Heart left ventricle (tissue), 16 donors: ENCODE measurements at places on chromosomes 2 and 18. TPM values are rescaled to one million over a fixed set of nuclear protein-coding genes. Genes with fewer than 3 reads are reported as not detected.

Gene UGT1A4
- total RNA-seq, result not detected

Gene ZNF385B
- 2.3 TPM for total RNA-seq

Gene UNC80
- 1.4 TPM for total RNA-seq

Gene METTL4
- 4.2 TPM for total RNA-seq

Gene LOXHD1
- 1.3 TPM for total RNA-seq

Gene PPP1R1C
- 23.4 TPM for total RNA-seq

Gene HOXD10
- not detected for total RNA-seq

Gene SNED1
- 4.9 TPM for total RNA-seq

Gene FAP
- total RNA-seq, result 3.5 TPM

DNA sequence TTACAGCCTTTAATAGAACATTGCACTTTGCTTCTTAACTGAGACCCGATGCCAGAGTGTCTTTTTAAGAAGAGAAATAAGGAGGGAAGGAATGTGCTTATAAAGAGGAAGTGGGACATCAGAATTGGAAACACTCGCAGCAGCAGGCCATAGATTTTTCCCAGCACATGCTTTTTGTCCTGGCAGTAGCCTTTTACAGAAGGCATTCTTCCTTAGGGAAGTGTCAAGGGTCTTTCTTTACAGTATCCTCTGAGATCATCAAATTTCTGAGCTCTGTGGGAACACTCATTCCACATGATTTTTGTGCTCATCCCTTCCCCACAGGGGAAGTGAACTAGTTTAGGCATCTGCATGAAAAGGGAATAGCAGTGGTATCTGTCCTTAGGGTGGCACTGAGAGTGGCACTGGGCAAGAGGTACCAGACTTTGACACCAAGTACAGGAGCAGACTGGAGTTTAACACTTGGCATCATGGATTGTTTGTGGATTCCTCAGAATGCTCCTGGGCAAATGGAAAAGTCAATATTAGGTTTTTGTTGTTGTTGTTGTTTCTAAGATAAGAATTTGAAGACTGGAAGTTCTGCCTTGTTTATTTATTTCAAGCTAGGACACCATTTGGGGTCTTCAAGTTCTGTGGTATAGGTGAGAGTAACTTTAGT, 4.1 kb downstream of the MYO1B start:
- no peaks in the 10 kb centered on the region for H3K27me3 ChIP-seq
- no peak overlapping the region for H3K4me3 ChIP-seq
- peak overlapping the region; percentile 32 for H3K27ac ChIP-seq
- H3K36me3 ChIP-seq, result no peaks in the 10 kb centered on the region

- H3K36me3 ChIP-seq, result no peaks in the 10 kb centered on the region
- H3K27me3 ChIP-seq, result no peaks in the 10 kb centered on the region
- no peak for DNase-seq
- H3K27ac ChIP-seq, result peak overlapping the region; percentile 46
Measured at GRCh38 chr2:174581491-174581890, 16.1 kb downstream of the WIPF1 start.

GRCh38 chr2:102063941-102064678, 72.3 kb downstream of the IL1R2 start:
- DNase-seq, result peak; percentile 80
- H3K27me3 ChIP-seq, result no peaks in the 10 kb centered on the region
- H3K4me3 ChIP-seq, result no peak overlapping the region
- no peaks in the 10 kb centered on the region for H3K36me3 ChIP-seq

DNA sequence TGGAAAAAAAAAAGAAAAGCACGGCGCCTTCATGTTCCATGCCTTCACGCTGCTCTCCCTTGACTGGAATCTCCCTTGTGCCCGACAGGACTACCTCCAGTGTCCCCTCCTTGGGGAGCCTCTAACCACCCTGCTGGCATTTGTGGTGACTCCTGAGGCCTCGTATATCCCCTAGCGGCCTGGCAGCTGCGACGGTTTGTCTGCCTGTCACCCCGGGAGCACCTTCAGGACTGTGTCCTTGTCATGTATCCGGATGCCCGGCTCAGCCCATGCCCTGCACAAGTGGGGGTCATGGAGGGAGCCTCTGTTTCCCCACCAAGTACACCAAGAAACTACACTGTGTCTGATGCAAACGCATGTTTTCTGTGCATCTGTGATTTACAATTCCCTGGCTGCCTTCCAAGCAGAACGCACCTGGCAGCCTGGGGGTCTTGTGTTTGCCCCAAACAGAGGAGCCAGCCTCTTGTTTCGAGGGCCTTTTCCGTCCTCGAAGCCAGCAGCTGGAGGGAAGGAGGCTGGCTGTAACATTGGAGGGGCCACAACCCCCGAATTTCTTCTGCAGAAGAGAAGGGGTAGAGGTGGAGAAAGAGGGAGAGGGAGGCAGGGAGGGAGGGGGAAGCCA, 18.9 kb downstream of the TWIST2 start:
- H3K27me3 ChIP-seq, result no peaks in the 10 kb centered on the region
- H3K36me3 ChIP-seq, result no peaks in the 10 kb centered on the region
- H3K27ac ChIP-seq, result no peak overlapping the region

- H3K27ac ChIP-seq, result no peak overlapping the region
- no peak for DNase-seq
- no peak overlapping the region for H3K4me3 ChIP-seq
- H3K36me3 ChIP-seq, result no peaks in the 10 kb centered on the region
- H3K27me3 ChIP-seq, result no peaks in the 10 kb centered on the region
Measured at GRCh38 chr2:127796389-127796788, 14.6 kb downstream of the WDR33 start.

DNA sequence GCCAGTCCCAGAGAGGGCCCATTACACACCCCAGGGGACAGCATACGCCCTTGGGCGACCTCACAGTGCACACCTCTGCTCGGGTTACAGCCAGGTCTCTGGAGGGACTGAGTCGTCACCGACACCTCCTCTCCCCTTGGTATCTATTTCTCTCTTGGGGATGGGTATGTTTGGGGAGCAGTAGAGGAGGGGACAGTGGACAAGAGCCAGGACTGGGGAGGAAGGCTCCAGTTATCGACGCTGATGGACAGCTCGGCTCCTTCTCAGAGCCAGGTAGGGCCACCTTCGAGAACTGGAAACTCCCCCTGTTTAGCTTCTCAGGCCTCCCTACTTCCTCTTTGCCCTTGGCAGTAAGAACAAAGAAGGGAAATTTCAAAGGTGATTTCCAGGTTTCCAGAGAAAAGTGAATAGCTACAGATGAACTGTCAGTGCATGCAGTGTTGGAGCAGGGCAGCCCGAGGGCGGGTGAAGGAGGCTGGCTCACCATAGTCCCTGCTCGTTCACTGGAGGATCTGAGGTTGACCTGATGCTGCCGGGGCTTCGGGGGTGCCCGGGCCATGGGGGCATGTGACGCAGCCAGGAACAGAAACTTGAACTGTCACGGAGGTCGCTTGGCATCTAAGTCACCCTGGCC, 4.4 kb upstream of the SEMA4C start:
- H3K27me3 ChIP-seq, result no peaks in the 10 kb centered on the region
- H3K36me3 ChIP-seq, result no peaks in the 10 kb centered on the region
- H3K27ac ChIP-seq, result peak overlapping the region; percentile 75

DNA sequence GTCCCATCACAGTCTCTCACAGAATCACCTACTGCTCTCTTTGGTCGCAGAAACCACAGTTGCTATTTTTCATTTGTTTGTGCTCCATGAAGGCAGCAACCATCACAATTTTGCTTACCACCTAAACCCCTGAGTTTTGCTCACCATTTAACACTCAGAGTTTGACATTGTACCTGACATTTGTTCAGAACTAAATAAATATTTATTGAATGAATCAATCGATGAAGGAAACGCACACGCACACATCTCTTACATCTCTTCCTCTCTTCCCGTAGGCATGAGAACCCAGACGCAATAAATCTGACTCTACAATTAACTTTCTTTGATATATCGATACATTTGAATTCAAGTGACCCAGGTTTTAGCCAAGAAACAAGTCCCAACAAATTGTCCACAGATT, 105.5 kb upstream of the RNF152 start:
- H3K27me3 ChIP-seq, result no peaks in the 10 kb centered on the region
- no peak for DNase-seq
- no peak overlapping the region for H3K27ac ChIP-seq
- H3K4me3 ChIP-seq, result no peak overlapping the region
- H3K36me3 ChIP-seq, result no peaks in the 10 kb centered on the region

DNA sequence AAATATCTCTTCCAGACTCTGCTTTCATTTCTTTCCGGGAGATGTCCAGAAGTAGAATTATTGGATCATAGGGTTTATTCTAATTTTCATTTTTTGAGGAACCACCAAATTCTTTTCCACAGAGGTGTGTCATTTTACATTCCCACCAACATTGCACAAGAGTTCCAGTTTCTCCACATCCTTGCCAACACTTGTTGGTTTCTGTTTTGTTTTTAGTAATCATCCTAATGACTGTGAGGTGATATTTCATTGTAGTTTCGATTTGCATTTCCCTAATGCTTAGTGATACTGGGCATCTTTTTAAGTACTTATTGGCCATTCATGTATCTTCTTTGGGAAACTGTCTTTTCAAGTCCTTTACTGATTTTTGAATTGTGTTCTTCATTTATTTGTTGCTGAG, 513.1 kb downstream of the PARD3B start:
- no peaks in the 10 kb centered on the region for H3K4me1 ChIP-seq
- no peak overlapping the region for H3K4me3 ChIP-seq
- no peak overlapping the region for H3K27ac ChIP-seq
- DNase-seq, result no peak

DNA sequence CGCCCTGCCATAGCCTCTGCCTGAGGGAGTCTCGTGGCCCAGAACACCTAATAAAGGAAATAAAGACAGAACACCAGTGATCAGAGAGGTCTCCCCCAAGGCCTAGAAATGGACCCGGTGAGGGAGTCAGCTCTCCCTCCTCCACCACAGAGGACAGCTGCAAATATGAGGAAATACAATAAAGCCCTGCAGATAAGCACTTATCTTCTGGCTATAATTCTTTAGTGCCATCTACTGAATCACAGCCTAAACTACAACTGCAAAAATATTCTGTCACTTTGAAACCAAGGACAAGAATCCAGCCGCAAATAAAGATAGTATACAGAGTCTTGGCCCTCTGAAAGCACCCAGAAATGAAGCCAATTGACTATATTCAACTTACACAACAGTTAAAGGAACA, 42.4 kb upstream of the TACR1 start:
- no peaks in the 10 kb centered on the region for H3K27me3 ChIP-seq
- H3K36me3 ChIP-seq, result no peaks in the 10 kb centered on the region
- H3K4me1 ChIP-seq, result no peaks in the 10 kb centered on the region
- no peak for DNase-seq
- no peak overlapping the region for H3K27ac ChIP-seq
- H3K4me3 ChIP-seq, result no peak overlapping the region

DNA sequence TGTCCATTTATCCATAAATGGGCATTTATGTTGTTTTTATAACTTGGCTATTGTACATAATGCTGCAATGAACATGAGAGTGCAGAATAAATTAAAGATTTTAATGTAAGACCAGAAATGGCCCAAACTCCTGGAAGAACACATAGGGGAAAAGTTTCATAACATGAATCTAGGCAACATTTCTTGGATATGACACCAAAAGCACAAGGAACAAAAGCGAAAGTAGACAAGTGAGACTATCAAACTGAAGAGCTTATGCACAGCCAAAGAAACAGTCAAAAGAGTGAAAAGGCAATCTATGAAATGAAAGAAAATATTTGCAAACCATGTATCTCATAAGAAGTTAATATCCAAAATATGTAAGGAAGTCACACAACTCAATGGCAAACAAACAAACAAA, 5.8 kb downstream of the IL36A start:
- H3K4me3 ChIP-seq, result no peak overlapping the region
- no peak for DNase-seq
- H3K36me3 ChIP-seq, result no peaks in the 10 kb centered on the region
- H3K27ac ChIP-seq, result no peak overlapping the region
- no peaks in the 10 kb centered on the region for H3K4me1 ChIP-seq

GRCh38 chr2:174039551-174040416, 74.6 kb upstream of the SP3 start:
- no peak overlapping the region for H3K4me3 ChIP-seq
- H3K4me1 ChIP-seq, result peaks cover 48% of the 10 kb centered on the region
- H3K36me3 ChIP-seq, result no peaks in the 10 kb centered on the region
- DNase-seq, result peak; percentile 93

DNA sequence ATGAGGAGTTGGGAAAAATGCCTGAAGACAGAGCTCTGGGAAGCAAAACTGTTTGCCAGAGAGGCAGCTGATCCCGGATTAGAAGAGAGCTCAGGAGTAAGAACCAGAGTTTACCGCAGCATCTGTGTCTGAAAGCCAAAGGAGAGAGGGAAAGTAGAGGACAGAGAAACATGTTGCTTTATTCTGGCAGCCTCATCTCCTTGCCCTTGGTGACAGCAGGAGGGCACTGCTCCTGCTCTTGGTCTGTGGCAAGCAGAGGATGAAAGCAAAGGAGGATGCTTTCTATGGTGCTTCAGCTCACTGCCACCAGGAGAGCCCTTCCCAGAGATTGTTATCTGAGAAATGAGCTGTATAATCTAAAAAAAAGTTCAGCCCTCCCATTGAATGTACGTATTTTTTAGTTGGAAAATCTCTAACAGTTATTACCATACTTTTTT, 7.7 kb downstream of the SLC1A4 start:
- H3K4me1 ChIP-seq, result peaks cover 16% of the 10 kb centered on the region
- no peak overlapping the region for H3K4me3 ChIP-seq
- no peaks in the 10 kb centered on the region for H3K36me3 ChIP-seq
- H3K27ac ChIP-seq, result no peak overlapping the region

DNA sequence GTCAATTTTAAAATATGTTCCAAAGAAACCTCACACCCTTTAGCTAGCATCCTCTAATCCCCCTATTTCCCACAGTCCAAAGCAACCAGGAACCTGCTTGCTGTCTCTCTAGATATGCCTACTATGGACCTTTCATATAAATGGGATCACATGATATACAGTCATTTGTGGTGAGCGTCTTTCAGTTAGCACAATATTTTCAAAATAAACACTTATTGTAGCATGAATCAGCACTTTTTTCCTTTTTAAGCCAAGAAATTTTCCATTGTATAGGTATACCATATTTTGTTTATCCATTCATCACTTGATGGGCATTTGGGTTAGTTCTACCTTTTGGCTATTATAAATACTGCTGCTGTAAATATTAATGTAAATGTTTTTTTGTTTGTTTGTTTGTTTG, 223.0 kb upstream of the DOK6 start:
- no peaks in the 10 kb centered on the region for H3K27me3 ChIP-seq
- no peak for DNase-seq
- H3K4me1 ChIP-seq, result no peaks in the 10 kb centered on the region
- no peak overlapping the region for H3K27ac ChIP-seq
- H3K36me3 ChIP-seq, result no peaks in the 10 kb centered on the region

- no peak for DNase-seq
- peaks cover 9% of the 10 kb centered on the region for H3K4me1 ChIP-seq
- no peaks in the 10 kb centered on the region for H3K27me3 ChIP-seq
Measured at GRCh38 chr18:21099442-21099841, 12.2 kb downstream of the ROCK1 start.

- H3K4me3 ChIP-seq, result no peak overlapping the region
- no peaks in the 10 kb centered on the region for H3K27me3 ChIP-seq
- no peak for DNase-seq
- no peak overlapping the region for H3K27ac ChIP-seq
- no peaks in the 10 kb centered on the region for H3K4me1 ChIP-seq
- H3K36me3 ChIP-seq, result no peaks in the 10 kb centered on the region
Measured at GRCh38 chr18:41805341-41805740, 149.7 kb upstream of the PIK3C3 start.
